ENCODE measurements at places on chromosomes 13 and 19.

- DNase-seq, result no peak
Observed at GRCh38 chr19:17936379-17936778, 3.6 kb downstream of the CCDC124 start.

- DNase-seq, result no peak
Observed at GRCh38 chr13:79395881-79396280, 10.2 kb downstream of the RBM26 start.

- DNase-seq, result no peak
Observed at GRCh38 chr19:38394488-38394887, 6.0 kb downstream of the SPRED3 start.

GRCh38 chr19:46766569-46767317 lies 20.5 kb upstream of the STRN4 start:
- DNase-seq, result peak; percentile 42

DNA sequence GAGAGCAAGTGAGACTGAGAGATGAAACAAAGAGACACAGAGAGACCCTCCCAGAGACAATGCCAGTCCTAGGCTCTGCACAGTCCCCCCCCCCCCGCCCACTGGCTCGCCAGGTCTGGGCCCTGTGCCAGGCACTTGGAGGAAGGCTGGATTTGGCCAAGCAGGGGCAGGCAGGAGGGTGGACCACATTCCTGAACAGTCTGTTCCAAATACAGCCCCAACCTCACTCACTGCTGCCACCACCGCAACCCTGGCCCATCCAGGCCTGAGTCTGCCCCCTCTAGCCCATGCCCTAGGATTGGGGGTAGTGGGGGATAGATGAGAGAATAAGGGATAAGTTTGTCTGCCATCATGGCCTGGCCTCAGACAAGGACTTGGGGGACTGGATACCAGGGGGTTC lies 19.0 kb downstream of the CYP2F1 start:
- DNase-seq, result no peak

GRCh38 chr13:113794086-113794485 lies 35.1 kb downstream of the TMEM255B start:
- DNase-seq, result no peak

- DNase-seq, result no peak
Observed at GRCh38 chr13:23671897-23672296, 101.7 kb downstream of the TNFRSF19 start.

DNA sequence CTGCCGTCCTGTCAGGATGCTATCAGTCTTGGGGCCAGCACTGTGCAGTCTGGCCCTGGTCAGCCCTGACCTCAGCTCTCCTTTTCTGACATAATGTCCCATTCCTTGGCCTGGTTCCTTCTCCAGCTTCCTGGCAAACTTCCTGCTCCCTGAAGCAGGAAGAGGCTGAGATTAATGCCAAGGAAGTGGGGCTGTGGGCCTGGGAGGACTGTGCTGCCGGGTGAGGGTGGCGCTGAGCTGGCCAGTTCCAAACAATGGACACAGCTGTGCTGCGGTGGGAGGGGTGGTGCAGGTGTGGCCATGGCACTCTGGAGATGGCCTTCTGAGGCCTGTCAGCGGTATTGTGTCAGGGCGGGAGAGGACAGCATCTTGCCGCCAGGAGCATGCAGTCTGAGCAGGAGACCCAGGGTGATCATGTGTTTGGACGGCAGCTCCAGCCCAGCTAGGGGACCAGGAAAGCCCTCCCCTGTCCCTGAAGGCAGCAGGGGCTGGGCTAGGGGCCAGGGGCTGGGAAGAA lies 30.9 kb downstream of the TUBA3C start:
- DNase-seq, result no peak

- DNase-seq, result no peak
Observed at GRCh38 chr19:50432221-50433028, at the start of gene MYBPC2. MYBPC2 (plus strand) TSS chr19:50432892; CDS start chr19:50432954, 62 bp downstream.

GRCh38 chr13:113337556-113337955 lies 26.4 kb downstream of the GRTP1 start:
- DNase-seq, result no peak

DNA sequence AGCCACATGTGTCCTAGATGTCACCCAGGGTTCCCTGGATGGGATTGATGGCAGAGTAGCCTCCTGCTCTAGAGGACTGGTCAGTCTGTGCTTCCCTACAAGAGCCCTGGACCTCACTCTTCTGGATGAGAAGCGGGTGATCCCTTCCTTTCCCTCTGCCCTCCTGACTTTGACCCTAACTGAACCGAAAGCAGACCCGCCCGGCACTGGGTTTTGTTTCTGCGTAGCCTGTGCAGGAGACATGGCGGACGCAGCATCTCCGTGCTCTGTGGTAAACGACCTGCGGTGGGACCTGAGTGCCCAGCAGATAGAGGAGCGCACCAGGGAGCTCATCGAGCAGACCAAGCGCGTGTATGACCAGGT lies 4.9 kb downstream of the THOP1 start:
- DNase-seq, result no peak

GRCh38 chr19:15037586-15037985 lies 11.7 kb upstream of the CASP14 start:
- DNase-seq, result no peak

DNA sequence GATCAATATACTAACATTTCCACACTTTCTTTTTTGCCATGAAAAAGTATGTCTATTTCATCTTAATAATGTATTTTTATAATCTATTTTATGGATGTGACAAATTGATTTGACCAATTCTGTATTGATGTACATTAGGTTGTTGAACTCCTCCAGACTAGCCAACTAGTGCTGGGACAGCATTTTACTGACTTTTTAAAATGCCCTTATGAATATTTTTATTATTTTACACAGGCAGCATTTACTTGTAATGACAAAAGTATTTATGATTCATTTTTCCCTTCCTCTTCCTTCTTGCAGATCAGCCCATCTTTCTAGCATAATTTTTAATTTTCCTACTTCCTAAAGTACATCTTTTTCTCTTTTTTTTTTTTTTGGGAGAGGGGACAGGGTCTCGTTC lies 918 bp upstream of the FUZ start:
- DNase-seq, result peak; percentile 2

- no peak for DNase-seq
Observed at GRCh38 chr13:43786766-43787517, at the start of gene ENOX1. ENOX1 (minus strand) TSS chr13:43786972.

All from LoVo (cell line).